ENCODE measurements at places on chromosomes 7 and 10.
A peak's percentile ranks its signal among the peaks of the same experiment; 100 is the strongest.

- no peak for DNase-seq
Measured at GRCh38 chr7:77698042-77698625, 1.9 kb downstream of the RSBN1L start.

- DNase-seq, result no peak
Measured at GRCh38 chr7:5694221-5694754, 87.2 kb downstream of the RNF216 start.

DNA sequence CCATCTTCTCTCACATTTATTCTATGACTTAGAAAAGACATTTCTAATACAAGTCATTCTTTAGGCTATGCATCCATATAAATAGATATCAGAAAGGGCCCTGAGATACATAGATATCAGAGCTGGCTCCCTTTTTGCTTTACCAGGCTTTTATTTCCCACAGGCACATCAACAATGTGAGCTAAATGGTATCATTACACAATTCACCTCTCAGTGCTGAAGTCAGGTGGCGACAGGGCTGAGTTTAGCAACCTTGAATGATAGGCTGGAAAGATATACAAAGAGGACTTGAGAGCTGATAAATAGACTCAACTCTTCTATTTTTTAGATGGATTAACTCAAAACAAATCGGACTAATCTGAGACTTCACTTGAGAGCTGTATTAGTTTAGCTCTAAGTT, 189.2 kb upstream of the COL1A2 start:
- no peak for DNase-seq

GRCh38 chr10:26468700-26469099, 30.6 kb downstream of the APBB1IP start:
- DNase-seq, result no peak

DNA sequence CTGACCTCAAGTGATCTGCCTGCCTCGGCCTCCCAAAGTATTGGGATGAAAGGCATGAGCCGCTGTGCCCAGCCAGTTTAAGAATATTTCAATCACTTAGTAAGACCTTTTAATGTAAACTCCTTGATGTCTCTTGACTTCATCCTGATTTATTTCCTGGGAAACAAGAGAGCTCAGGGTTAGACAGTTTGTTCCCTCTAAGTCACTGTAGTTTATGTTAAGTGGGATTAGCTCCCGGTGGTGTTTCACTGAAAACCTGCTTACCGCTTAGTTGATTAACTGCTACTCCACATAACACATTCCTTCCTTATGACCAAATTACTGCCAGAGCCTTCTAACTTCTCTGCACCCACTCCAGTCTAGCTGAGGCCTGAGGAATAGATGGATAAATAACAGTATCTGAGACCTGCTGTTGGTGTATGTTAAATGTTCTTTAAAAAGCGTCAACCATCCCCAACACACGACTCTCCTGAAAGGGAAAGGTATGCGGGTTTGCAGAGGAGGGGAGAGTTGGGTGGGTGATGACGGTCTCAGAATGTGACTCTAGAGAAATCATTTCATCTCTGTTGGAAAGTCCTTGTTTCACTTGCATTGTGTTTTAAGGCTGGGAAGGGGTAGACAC, 48.7 kb downstream of the CREB3L2 start:
- DNase-seq, result no peak

DNA sequence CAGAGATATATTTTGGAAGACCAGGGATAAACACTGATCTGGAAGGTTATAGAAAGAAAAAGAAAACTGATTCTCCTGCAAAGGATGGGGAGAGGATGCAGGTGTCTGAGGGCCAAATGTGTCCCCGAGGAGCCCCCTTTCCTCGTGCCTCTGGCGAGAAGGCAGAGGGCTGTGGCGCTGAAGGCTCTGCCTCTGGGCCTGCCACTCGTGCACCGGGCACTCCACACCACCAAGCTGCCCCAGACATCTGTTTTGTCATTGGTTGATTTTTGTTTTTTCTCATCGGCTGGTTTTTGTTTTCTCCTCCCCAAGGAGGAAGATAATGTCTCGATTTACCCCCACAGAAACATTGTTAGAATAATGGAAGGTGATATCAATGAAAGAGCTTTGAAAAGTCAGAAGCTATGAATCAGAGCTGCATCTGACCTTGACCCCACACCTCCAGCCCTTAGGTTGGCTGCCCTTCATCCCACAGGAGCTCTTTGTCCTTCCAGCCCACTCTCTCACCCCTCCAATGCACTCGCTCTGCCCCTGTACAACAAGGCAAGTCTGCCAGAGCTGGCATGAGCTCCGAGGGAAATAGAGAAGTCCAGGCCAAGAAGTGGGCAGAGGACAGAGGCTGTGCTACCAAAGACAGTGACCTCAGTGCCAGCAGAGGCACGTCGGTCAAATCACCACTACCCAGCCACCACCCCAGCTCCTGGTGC, 124.8 kb downstream of the TCERG1L start:
- no peak for DNase-seq

- DNase-seq, result no peak
Measured at GRCh38 chr7:144826208-144826607, 9.6 kb downstream of the TPK1 start.

DNA sequence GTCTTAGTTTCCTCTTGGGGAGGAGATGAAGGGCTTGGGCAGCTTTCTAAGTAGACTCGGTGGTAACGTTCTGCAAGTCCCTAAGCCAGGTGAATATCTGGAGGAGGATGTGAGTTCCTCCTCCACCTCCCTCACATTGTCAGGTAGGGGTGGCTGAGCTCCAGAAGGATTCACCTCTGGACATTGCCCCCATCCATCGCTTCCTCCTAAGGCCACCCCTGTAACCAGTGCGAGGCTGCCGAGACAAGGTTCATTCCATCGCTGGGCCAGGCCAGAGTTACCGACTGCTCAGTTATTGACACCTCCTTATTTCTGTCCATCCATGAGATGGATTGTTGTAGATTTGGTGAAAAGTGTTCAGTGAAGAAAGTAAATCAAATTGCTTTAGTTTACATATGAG, 334.1 kb upstream of the KLF6 start:
- DNase-seq, result no peak

DNA sequence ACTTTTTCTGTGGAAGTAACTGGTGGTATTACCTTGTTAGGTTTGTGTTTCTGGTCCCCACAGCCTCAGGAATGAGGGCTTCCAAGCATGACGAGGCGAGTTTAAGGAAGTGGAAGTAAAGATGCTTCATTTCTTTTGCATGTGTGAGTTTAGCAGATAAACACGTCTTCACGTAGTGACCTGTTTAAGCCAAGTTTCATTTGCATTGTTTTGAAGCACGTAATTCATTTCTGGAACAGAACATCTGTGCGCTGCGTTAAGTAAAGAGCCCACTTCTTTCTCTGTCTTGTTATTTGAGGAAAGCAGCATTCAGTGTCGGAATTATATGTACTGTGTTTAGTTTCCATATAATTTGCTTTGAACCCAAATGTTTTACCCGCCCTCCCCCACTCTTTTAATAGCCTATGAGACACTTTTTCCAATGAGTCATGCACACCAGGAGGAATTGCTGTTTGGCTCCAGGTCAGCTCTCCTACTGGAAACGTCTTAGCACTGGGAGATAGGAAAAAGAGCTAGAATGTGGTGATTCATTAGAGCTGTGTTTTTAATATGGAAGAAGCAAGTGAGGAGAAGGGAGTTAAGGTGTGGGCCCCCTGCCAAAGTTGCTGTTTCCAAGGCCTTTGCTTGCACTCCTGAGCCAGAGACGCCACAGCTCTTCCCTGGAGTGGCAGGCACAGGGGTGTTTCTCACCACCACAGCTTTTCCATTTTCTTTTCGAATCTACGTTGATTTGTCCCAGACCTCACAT, 36.7 kb downstream of the BTBD16 start:
- DNase-seq, result no peak

- no peak for DNase-seq
Measured at GRCh38 chr7:155728116-155728515, 83.7 kb downstream of the RBM33 start.

DNA sequence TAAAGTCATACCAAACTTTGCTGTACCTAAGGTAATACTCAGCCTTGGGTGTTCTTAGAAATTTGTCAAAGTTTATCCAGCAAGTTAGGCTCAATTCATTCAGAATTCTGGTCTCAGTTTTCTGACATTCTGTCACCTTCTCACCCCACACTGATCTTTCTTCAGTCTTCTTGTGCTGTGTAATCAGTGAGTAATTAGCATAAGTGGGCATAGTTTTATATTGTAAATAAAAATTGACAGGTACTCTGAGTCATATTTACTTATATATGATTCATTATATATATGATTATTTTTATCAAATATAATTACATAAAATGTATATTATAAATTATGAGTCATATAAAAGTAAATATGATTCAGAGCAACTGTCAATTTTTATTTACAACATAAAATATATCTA, 170.9 kb upstream of the MAGI2 start:
- DNase-seq, result no peak

DNA sequence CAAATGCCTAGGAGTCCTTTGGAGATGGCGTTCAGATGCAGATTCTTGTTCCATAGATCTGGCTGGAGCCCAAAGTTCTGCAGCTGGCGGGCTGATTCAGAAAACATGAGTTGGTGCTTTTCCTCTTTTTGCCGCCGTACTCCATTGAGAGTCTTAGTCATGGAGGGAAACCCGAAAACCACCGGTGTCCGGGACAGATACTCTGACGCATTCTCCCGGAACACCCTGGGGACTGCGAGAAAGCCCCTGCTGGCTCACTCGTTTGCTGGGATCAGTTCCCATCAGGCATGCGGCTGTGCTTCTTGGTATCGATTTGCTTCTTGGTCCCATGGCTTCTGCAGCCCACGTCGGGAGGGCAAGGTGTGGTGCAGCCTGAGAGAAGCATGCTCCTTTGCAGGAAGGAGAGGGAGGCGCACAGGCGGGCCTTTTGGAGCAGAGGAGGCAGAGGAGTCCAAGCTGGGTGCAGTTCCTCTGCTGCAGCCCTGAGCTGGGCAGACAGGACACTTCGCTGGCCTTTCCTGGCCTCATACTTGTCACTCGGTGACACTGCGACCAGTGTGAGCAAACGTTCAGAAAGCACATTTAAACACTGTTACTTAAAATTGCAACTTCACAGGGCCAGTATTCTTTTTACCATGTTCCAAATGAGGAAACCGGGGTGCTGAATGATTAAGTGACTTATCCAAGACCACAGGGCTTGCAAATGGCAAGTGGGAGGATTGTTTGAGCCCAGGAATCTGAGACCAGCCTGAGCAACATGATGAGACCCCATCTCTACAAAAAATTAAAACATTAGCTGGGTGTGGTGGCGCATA, 30.6 kb upstream of the PFKFB3 start:
- DNase-seq, result no peak

- peak; percentile 69 for DNase-seq
Measured at GRCh38 chr10:95406651-95407280, 116.0 kb upstream of the PDLIM1 start.

DNA sequence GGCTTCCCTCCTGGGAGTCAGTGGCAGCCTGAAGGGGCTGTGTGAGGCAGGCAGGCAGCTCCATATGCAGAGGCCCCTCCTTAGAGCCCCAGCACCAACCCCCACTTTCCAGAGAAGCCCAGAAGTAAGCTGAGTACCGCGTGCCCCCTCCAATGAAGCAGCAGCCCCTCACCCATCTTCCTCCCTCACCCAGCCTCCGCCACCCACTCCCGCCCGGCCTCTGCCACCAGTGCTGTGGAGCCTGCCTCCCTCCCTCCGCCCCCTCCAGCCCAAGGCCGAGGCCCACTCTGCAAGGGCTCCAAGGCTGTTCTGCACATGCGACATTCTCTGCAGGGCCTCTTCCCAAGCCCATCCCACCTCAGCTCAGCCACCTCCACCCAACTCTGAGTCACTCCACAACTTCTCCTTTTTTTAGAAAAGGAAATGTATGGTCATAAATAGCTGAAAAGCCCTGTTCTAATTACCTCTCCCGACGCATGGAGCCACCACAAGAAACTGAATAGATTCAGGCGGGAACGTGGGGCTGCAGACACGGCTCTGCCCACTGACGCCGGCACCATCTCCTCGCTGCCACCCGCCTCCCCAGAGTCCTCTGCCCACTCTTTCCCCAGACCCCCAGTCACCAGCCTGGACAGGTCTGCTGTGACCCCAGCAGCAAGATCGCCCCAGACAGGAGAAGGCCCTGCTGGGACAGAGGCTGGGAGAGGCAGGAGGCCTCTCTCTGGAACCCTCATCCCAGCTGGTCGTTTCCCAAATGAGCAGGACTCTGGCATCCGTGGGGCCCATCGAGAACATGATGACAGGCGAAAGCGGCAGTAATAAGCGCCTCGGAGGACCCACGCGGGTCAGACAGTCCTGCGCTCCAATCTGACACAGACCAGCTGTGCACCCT, 213.9 kb downstream of the MAD1L1 start:
- DNase-seq, result no peak

GRCh38 chr7:53191191-53191695, 155.8 kb downstream of the POM121L12 start:
- DNase-seq, result no peak

DNA sequence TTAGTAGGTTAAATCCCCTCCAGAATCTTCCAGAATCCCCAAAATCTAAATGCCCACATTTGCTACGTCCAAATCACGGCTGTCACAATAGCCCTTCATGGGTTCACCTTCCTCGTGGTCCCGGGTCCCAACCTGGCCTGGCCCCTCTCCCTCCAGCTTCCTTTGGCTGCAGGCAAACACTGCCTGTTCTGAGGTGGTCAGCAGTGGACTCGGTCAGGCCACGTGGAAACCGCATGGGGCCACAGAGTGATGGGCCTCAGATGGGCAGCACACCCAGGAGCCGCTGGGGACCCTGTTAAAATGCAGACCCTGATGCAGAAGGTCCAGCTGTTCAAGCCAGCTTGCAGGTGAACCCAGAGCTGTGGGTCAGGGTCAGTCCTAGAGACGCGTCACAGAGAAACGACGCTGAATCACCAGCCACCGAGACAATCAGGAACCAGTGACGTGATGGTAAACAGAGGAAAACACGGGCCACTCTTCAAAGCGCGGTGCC, 588.6 kb downstream of the DNAJB6 start:
- DNase-seq, result no peak

- no peak for DNase-seq
Measured at GRCh38 chr7:87151002-87151728, 1.1 kb upstream of the DMTF1 start.

DNA sequence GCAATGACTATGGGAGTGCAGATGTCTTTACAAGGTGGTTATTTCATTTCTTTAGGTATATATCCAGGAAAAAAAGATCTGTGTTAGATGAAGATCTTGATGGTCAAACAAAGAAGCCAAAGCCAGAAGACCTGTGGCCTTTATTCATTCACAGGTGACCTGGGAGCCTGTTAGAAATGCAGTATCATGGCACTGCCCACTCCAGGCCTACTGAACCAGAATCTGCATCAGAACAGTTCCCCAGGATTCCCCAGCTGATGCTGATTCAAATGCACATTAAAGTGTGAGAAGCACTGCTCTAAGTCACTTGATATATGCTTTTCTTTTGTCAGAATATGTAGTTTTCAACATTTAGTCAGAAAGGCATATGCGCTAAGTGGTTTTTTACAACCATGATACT, 251.1 kb downstream of the IPMK start:
- no peak for DNase-seq

DNA sequence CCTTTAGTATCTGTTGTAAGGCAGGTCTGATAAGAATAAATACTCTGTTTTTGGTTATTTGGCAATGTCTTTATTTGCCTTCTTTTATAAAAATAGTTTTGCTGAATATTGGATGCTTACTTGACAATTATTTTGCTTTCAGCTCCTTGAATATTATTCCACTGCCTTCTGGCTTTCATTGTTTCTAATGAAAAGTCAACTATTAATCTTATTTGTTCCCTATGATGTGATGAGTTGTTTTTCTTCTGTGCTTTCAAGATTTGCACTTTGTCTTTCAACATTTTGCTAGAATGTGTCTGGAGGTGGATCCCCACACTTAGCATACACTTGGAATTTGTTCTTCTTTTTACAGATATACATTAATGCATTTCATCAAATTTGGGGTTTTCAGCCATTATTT, 203.8 kb upstream of the PTPRZ1 start:
- DNase-seq, result no peak

GRCh38 chr7:47458057-47458456, 123.9 kb downstream of the TNS3 start:
- no peak for DNase-seq
